Endothelial cell of coronary artery (primary cell): ENCODE measurements at places on chromosomes 3 and 15. TPM values are rescaled to one million over a fixed set of nuclear protein-coding genes. Genes with fewer than 3 reads are reported as not detected.

Gene PATL2
- total RNA-seq = under 0.01 and 0.09 TPM in 2 replicates

Gene CYP11A1
- total RNA-seq = not detected in 2 replicates

Gene AHSG
- total RNA-seq = not detected in 2 replicates

Gene TP53BP1
- 56.0 and 66.3 TPM in 2 replicates for total RNA-seq

Gene GOLGA6A
- total RNA-seq = not detected in 2 replicates

Gene LIPH
- total RNA-seq = under 0.01 and 2.5 TPM in 2 replicates

Gene SLC22A14
- 0.09 TPM in 2 replicates for total RNA-seq

Gene GOLGA8S
- under 0.01 and 0.09 TPM in 2 replicates for total RNA-seq

Gene AADACL2
- not detected in 2 replicates for total RNA-seq

Gene ARHGAP11A
- 9.2 and 18.5 TPM in 2 replicates for total RNA-seq

Gene DZIP3
- total RNA-seq = 5.1 and 5.2 TPM in 2 replicates

Gene EPHA3
- 1.7 TPM in 1 of 2 replicates, not detected in the other for total RNA-seq

Gene OR5K2
- not detected in 2 replicates for total RNA-seq

Gene GUCA1C
- total RNA-seq = not detected in 2 replicates

Gene ITIH1
- not detected in 2 replicates for total RNA-seq

Gene HTR3E
- not detected in 2 replicates for total RNA-seq

Gene GOLGA6L1
- total RNA-seq = not detected in 2 replicates

Gene NOX5
- total RNA-seq = under 0.01 TPM in 1 of 2 replicates, not detected in the other

Gene ZWILCH
- total RNA-seq = 13.6 and 26.0 TPM in 2 replicates

Gene GPR87
- total RNA-seq = 0.09 TPM in 2 replicates

Gene SV2B
- 0.18 TPM in 1 of 2 replicates, not detected in the other for total RNA-seq

Gene C3orf70
- total RNA-seq = 0.09 and 0.90 TPM in 2 replicates

Gene CLRN1
- not detected in 2 replicates for total RNA-seq

Gene SPTSSB
- not detected in 2 replicates for total RNA-seq

Gene SH2D7
- not detected in 2 replicates for total RNA-seq

Gene ARPP21
- total RNA-seq = 0.18 TPM in 1 of 2 replicates, not detected in the other

Gene ROBO2
- total RNA-seq = 0.56 TPM in 1 of 2 replicates, not detected in the other

Gene SIDT1
- 0.27 TPM in 1 of 2 replicates, not detected in the other for total RNA-seq

Gene PPP1R14D
- not detected in 2 replicates for total RNA-seq

Gene SYNPR
- not detected in 2 replicates for total RNA-seq

Gene CPNE4
- total RNA-seq = not detected in 2 replicates

Gene PLA2G4B
- 0.27 and 1.2 TPM in 2 replicates for total RNA-seq

Gene CPLX3
- not detected in 2 replicates for total RNA-seq

Gene GABRB3
- total RNA-seq = under 0.01 TPM in 1 of 2 replicates, not detected in the other

Gene MOBP
- total RNA-seq = 0.09 and 0.19 TPM in 2 replicates

Gene CPN2
- not detected in 2 replicates for total RNA-seq

Gene CPNE9
- total RNA-seq = not detected in 2 replicates

Gene IP6K2
- 55.1 and 57.7 TPM in 2 replicates for total RNA-seq

Gene RNF111
- total RNA-seq = 14.6 and 25.9 TPM in 2 replicates

Gene SST
- total RNA-seq = not detected in 2 replicates

Gene GASK1A
- 0.38 TPM in 1 of 2 replicates, not detected in the other for total RNA-seq

Gene GRK7
- total RNA-seq = under 0.01 TPM in 1 of 2 replicates, not detected in the other

Gene CCK
- not detected in 2 replicates for total RNA-seq

Gene SNRPN
- total RNA-seq = 89.0 and 120 TPM in 2 replicates

Gene SEMA3B
- total RNA-seq = 0.27 and 1.3 TPM in 2 replicates
